Stimulated activated CD8-positive, alpha-beta memory T cell treated with anti-CD3 and anti-CD28 coated beads, Interleukin-4, amount 100 ng/mL, for 1 hour (primary cell): ENCODE measurements at places on chromosomes 16 and 17.
A peak's percentile ranks its signal among the peaks of the same experiment; 100 is the strongest.

DNA sequence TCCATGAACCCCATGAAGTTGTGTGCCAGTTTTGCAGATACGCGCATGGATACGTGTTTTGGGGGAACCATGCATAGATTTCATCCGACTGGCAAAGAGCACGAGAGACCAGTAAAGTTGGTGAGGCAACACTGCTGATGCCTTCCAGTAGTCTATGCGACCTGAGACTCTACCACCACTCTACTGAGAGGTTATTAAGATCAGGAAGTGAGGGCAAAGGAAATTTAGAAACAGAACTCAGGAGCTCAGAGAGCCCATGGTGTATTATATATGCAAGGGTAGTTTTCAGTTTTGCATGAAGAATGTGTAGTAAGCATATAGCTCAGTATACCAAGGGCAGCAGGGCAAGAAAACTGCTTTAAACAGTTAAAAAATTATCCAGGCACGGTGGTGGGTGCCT, 4.2 kb downstream of the SLX4 start:
- no peak for DNase-seq

DNA sequence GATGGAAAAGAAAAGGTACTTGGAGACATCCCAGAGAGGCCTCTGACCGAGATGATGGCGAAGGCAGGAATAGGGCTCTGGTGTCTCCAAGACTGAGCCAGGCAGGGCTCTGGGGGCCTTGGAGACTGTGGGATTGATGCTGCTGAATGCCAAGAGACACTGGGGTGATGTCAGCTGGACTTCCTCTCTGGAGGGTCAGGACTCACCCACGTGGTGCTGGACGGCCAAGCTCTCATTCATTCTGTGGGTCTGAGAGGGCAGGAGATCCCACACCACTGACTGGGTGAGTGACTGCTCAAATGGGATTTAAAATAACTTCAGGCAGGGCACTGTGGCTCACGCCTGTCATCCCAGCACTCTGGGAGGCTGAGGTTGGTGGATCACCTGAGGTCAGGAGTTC, 64.8 kb downstream of the NT5M start:
- no peak for DNase-seq

- DNase-seq: peak; percentile 65
Measured at GRCh38 chr16:81521141-81521626, 76.6 kb downstream of the CMIP start.

DNA sequence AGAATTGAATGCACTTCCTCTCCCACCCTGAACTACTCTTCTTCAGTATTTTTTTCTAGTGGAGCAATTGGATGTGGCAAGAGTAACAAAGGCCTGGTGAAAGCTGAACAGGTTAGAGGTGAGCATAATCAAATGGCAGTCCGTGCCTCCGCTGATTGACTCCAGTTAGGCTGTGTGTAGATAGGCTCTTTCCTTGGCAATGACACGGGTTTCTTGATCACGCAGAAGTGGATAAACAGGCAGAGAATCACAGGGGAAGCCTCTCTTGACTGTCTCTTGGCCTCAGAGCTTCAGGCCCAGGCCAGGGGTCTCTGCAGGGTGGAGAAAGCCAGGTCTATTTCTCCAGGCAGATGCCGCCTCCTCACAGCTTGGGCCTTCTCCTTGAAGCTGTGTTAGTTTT, 4.2 kb downstream of the CD300LB start:
- DNase-seq: no peak

- DNase-seq: no peak
Measured at GRCh38 chr17:82447876-82448275, 2.7 kb downstream of the CYBC1 start.

- no peak for DNase-seq
Measured at GRCh38 chr16:85627526-85628264, 14.6 kb downstream of the GSE1 start.

- DNase-seq: no peak
Measured at GRCh38 chr17:31674717-31675349, 184.2 kb downstream of the COPRS start.

DNA sequence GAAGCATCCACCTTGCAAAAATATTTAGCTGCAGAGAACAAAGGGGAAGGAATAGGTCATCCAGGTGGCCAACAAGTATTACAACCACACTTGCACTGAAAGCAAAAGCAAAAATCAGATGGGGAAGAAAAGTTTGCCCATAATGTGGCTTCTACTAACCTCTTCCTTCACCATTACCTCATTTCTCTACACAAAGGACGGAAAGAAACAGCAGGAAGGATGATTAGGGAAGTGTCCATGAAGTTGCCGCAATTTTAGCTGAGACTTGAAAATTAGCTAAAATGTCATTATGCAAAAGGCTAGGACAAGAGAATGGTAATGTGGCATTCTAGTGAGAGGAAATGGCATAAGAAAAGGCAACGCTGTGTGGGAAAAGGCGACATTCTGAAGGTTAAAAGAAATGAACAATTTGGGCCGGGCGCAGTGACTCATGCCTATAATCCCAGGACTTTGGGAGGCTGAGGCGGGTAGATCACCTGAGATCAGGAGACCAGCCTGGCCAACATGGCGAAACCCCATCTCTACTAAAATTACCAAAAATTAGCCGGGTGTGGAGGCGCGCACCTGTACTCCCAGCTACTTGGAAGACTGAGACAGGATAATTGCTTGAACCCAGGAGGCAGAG, 13.7 kb downstream of the KANSL1 start:
- no peak for DNase-seq

- DNase-seq: no peak
Measured at GRCh38 chr16:63187638-63188037, 1151.4 kb upstream of the CDH8 start.

DNA sequence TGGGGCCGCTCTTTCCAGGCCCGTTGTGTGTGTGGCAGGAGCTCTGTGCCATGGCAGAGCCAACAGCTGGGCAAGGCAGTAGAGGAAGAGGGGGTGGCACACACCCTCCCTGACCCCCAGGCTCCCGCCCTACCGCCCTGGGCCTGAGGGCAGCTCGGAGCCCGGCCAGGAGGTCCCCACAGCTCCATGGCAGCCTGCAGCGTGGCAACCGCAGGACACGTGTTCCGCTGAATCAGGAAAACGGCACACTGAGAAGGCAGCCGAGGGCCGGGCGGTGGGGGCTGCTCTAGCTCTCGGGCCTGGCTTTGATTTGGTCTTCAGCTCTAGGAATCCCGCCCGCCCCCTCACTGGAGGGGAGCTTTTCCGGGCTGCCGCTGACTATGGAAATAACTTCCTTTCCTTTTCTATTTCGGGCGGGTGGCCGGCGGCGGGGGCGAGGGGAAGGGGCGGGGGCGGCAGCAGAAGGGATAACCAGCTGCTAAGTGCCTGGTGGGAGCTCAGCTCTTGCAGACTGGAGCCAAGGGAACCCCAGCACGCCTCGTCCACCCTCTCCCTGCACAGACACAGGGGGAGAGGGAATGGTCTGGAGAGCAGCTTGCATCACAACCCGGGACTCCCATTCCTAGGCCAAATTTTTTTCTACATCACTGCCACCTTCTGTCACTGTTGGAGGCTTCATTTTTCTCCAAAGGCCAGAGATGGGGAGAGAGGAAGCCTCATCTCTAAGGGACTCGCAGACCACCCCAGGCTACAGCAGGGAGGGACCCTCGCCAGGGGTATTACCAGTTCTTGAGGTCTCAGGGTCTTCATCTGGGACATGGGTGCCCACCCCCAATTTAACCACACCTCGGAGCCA, 24.8 kb upstream of the MRPS23 start:
- DNase-seq: no peak

DNA sequence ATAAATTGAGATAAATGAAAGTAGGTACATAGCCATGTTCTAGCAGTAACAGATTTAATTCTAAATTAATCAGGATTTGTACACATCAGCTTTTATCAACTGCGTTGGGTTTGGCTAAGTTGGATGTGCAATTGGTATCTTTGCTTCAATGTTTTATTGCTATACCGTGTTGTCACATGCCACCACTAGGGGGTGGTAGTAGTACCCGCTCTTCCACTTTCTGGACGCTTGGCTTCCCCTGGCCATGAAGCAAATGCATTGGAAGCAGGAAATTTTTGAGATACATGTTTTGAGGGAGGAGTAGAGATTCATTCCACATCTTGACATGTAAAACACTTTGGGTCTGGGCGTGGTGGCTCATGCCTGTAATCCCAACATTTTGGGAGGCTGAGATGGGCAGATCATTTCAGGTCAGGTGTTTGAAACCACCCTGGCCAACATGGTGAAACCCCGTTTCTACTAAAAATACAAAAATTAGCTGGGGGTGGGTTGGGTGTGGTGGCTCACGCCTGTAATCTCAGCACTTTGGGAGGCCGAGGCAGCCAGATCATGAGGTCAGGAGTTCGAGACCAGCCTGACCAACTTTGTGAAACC, 58.6 kb downstream of the EMP2 start:
- no peak for DNase-seq

DNA sequence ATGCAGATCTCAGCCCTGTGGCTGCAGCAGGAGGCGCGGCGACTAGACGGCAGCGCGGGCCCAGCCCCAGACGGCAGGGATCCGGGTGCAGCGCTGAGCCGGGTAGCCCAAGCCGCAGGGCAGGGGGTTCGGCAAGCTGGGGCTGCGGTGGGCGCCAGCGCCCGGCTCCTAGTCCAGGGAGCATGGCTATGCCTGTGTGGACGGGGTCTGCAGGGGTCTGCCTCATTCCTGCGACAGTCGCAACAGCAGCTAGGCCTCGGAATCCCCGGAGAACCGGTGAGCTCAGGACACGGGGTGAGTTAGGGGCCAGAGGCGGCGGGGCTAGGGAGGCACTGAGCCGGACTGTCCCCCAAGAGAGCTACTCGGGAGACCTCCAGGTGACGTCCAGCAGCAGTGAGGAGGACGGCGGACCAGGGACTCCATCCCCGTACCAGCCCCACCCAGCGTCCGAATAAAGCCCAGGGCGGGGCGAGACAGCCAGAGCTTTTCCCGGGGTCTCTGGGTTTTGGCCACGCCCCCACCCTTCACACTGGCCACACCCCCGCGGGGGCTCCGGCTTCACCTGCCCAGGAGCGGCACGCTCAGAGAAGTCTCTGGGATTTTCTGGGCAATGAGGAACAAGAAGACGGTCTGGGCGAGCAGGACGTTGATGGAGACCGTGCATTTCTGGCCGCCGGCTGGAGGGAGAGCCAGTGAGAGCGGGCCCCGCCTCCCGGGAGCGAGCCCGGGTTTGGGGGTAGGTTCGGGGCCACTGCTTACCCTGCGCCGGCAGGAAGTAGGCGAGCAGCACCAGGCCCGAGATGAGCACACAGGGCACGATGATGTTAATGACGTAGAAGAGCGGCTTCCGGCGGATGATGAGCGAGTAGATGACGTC, 1.1 kb downstream of the C17orf107 start:
- no peak for DNase-seq

- DNase-seq: no peak
Measured at GRCh38 chr17:49596613-49597244, 21.1 kb downstream of the NXPH3 start.

DNA sequence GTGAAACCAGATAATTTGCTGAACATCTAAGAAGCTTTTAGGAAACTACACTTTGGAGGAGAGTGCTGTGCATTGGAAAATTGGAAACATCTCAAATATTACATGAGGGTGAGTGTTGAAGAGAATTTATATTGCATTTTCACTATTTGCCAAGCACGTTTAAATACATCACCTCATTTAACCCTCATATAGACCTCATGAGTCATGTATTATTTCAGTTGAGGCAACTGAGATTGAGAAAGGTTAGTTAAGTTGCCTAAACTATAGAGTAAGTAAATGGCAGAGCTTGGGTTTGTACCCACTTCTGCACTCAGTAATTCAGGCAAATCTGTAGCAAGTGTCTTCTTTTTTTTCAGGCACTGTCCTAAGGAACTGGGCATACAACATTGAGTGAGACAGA, 3.7 kb upstream of the NLK start:
- no peak for DNase-seq

DNA sequence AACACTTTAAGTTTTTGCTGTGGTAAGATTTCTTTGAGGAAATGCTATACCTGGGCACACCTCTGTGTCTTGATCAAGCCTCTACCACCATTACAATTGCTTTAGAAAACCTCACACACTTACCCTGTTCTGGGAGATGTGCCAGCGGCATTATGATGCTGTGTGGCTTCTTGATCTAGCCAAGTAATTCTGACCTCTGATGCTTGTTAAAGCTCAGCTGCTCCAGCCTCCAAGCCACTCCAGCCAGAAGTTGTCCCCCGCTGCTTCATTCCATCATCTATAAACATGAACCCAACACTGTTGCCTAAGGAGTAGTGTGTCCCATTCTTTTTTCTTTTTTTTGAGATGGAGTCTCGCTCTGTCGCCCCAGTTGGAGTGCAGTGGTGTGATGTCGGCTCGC, 60.1 kb downstream of the CYLD start:
- no peak for DNase-seq

- DNase-seq: no peak
Measured at GRCh38 chr16:50908468-50908867, 166.6 kb downstream of the CYLD start.

- no peak for DNase-seq
Measured at GRCh38 chr17:44992242-44992939, 24.3 kb upstream of the C1QL1 start.

GRCh38 chr17:42642336-42642735, 16.7 kb upstream of the TUBG2 start:
- DNase-seq: no peak

DNA sequence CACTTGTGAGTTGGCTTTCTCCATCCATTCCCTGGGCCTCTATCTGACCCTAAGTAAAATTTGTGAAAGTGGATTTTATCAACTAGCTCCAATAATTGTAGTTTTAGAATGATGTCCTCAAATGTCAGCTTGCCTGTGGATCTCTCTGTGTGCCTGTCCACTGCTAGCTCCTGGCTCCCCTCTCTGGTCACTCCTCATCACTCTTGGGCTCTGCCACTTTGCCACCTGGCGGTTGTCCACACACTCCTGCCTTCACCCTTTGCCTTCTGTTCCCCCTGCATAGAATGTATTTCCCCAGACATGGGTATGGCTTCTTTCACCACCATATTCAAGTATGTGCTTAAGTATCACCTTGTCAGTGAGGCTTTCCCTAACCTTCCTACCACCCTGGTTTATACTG, 19.8 kb downstream of the ANKFN1 start:
- DNase-seq: no peak

DNA sequence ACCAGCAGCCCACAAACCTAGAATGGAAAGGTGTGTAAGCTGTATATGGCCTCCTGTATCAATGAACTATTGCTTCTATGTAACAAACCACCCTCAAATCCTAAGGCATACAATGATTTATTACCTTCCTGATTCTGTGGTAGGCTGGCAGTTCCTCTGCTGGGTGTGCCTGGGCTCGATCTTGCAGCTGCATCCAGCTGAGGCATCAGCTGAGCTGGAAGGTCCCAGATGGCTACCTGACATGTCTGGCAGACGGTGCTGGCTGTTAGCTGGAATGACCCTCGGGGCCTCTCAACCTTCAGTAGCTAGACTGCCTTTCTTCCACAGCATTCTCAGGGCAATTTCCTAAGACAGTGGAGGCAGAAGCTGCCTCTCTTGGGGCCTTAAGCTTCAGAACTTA, 152.7 kb downstream of the RAB11FIP4 start:
- no peak for DNase-seq
